Pancreas (tissue), 10 donors: ENCODE measurements at places on chromosomes 13 and 19.
A peak's percentile ranks its signal among the peaks of the same experiment; 100 is the strongest.

DNA sequence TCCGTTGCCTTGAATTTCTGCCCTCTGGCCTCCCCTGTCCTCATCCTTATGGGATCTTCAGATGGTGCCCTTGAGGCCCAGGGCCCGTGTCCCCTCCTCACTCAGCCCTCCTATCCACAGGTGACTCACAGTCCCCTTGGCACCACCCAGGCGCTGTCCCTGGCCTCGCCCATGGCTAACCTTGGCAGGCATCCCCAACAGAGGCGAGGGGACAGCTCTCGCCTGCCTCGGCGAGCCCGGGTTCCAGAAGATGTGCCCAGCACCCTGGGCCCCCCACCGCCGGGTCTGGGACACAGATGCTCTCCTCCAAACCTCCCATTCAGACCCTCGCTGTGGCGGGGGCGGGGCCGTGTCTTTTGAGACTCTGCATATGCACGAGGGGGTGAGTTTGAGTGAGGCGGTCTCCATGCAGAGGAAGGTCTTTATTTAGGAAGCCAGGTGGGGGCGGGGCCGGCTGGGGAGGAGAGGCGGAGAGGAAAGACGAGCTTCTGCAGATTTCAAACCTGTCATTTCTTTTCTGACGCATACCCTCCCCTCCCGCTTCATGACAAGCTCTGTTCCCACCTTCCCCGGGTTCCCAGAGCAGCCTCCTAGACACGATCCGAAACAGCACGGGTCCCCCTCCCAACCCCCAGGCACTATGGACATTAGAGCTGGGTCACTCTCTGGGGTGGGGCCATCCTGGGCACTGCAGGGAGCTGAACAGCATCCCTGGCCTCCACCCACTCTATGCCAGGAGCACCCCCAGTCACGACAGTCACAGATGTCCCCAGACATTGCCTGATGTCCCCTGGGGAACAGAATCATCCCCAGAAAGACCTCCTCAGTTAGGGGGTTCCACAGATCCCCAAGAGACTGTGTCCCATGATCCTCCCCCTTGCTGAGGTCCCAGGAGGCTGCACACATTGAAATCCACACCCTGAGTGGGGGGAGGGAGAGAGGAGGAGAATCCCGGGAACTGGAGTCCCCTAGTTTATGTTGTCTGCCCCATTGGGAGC lies 48.5 kb downstream of the GNG7 start:
- DNase-seq, result peak; percentile 54

DNA sequence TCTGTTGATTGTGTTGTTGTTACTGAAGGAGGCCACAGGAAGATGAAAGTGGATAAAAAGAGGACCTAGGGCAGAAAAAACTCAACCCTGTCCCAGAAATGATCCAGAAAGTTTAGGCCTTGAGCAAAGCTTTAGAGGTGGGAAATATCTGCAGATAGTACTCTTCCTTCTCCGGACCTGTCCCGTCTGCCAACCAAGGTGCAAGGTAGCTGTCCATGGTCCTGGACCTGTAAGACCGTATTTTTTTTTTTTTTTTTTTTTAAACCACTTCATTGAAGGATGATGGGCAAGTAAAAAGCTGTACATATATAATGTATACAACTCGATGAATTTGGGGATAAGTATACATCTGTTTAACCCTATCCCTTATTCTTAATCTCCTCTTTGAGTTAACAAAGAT lies 225.9 kb downstream of the OLFM4 start:
- no peak for DNase-seq

DNA sequence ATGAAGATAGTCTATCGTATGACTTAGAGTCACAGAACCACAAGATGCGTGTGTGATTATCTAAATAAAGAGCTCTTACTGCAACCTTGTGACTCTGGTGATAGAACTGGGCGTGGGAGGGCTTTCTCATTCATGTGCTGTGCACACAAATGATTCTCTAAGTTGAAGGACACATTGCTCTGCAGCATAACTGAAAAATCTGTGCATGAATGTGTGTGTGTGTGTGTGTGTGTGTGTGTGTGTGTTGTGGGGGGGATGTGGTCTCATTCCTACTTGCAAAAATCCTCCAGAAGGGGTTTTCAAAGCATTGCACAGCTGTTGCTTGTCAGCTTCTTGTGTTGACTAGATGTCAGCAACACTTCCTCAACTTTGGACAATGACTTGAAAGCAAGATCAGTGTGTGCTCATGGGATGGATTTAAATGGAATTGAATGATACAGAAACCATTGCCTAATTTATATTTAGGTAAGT lies 22.4 kb downstream of the LRCH1 start:
- no peak for DNase-seq

- peak; percentile 90 for DNase-seq
These were observed 4.2 kb downstream of the ADPRHL1 start for GRCh38 chr13:113448885-113449692.

DNA sequence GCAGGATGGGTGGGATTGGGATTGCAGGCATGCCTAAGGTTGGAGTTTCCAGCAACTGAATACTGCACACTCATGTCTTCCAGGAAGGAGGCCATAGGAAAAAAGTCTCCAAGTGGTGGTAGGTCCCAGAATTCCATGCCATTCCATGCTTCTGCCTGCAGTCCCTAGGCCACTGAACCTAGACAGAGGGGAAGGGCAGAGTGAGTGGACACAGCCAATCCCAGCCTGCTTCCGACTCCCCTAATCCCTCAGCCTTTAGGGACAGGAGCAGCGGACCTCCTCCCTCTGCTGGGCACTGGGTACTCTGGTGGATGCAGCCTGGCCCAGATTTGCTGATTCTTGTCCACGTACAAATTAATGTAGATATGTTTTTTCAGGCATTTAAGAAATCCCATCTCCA lies 17.0 kb downstream of the VSTM2B start:
- no peak for DNase-seq

- no peak for DNase-seq
These were observed 41.2 kb upstream of the TPM4 start for GRCh38 chr19:16034958-16035560.

DNA sequence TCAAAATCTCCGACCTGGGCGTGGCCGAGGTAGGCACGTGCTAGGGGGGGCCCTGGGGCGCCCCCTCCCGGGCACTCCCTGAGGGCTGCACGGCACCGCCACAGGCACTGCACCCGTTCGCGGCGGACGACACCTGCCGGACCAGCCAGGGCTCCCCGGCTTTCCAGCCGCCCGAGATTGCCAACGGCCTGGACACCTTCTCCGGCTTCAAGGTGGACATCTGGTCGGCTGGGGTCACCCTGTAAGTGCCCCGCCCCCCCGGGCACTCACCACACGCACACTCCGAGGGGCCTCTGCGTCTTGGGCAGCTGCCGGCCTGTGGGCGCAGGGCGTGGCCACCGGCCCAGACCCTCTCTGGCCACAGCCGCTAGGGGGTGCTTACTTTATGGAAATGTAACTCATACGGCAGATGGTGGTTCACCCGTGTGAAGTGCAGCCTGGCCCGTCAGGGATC lies 14.9 kb downstream of the STK11 start:
- DNase-seq, result no peak

DNA sequence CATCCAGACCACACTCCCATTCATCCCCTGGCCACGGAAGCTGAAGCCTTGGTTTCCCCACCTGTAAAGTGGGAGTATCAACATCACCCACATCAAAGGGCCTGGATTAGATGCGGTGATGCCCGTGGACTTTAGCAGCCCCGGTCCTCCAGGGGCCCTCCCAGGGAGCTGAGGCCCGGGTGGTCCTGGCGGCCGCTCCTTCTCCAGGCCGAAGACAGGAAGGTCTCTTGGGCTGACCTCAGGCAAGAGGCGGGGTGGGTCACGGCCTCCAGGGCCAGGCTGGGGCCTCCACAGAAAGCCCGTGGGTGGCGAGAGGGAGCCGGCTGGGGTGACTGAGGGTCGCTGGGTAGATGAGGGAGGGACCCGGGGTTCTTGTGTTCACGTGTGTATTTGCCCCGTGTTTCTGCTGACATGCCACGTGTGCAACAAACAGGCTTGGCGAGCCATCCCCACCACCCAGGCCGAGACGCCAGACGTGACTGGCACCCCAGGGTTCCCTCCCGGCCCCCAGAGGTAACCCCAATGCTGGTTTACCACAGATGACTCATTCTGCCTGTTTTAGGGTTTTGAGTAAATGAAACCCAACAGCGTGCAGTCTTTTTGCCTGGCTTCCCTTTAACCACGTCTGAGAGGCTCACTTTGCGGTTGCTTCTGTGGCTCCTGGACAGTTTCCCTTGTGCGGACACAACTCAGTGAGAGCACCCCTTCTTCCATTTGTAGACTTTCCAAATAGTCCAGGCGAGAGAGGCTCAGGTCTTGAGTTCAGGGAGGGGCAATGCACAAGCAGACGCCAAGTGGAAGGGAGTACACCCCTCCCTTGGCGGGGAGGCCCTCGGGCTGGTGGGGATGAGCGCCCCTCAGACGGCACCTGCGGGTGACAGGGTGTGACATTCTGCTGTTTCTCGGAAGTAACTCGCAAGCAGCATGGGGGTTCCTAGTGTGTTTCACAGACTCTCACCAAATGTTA lies 42.9 kb downstream of the C13orf46 start:
- DNase-seq, result peak; percentile 43

- no peak for DNase-seq
These were observed 9.7 kb downstream of the PCCA start for GRCh38 chr13:100098445-100099116.

DNA sequence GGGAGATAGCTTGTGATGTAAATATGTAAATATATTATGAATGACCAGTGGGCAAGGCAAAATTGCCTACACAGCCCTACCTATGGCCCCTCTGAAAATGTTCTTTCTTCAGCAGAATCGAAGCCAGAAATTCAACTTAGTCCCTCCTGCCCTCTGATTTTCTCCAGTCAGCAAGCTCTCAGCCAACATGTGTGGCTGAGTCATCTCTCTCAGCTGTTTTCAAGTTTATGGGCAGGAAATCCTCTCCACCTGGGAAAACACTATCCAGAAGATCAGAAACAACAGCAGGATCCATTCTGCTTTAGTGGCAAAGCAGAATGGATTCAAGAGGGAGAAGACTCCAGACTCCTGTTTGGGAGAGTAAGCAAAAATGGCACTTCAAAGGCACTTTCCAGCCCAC lies 8.9 kb upstream of the ZNF527 start:
- DNase-seq, result no peak

DNA sequence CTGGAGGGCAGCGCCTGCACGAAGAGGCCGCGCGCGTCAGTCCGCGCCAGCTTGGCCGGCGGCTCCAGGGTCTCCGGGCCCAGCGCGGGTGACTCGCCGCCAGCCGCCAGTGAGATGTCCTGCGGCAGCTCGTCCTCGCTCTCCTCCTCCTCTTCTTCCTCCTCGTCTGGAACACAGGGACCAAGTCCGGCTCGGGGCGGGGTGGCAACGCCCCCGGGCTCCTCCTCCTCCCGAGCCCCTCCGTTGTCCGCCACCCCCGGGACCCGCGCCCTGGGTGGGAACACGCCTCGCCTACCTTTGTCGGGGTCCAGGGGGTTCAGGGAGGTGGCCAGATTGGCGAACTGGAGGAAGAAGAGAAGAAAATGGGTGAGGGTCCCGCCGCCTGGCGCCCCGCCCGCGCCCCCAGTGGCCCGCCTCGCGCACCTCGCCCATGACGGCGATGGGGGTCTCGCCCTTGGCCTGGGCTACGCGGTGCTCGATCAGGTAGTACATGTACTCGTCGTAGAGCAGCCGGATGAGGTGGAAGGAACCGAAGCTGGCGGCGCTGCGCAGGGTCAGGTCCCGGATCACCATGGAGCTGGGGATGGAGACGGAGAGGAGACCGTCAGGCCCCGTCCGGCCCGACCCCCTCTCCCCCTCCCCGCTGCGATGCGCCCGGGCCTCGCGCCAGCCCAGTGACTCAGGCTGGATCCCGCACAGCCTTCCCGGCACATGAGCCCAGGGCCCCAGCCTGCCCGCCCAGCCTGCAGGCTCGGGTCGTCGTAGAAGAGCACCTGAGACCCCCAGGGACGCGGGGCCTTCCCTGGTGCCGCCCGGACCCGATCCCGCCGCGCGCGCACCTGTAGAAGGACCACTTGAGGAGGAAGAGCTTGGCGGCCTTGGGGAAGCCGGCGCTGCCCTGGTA lies 10.6 kb downstream of the DCAF15 start:
- peak; percentile 74 for DNase-seq

DNA sequence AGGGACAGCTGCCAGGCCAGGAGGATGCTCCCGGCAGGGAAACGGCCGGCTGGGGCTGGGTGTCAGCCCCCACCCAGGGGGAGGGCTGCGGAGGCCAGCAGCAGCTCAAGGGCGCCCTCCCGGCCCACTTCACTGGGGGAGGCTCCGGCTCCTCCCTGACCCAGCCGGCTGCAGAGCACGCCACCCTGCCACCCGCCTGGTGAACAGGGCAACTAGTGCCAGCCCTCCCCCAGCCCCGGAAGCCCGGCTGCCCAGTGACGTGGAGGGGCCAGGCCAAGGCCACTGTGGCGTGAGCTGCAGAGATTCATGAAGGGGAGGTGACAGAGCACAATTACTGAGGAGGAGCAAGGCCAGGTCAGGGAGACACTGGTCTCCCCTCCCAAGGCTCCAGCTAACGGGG lies 14.7 kb downstream of the REXO1 start:
- DNase-seq, result peak; percentile 39
